T-cell (primary cell): ENCODE measurements at places on chromosomes 6 and 20.

DNA sequence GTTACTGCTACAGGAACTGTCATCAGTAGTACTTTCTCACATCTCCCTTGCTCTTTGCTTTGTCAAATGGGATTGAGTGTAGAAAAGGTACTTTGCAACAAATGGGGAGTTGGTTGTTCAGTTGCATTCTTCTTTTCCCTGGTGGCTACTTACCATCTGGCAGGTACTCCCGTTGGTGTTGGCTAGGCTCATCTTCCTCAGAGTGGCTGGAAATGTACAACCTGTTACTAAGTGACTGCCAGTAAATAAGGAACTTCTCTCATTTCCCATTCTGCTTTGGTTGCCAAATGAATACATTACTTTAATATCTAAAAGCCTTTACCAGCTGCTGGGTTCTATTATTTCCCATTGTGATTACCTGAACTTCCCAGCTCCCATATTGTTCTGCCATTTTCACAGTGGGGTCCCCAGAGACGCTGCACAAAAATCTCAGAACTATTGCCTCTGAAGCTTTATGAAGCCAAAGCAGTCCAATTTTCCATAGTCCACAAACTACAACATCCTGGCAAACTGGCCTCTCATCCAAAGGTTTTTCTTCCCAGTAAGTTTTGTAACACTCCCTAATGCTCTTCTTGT lies 229.7 kb upstream of the HTR1E start:
- DNase-seq = no peak

- no peak for DNase-seq
These were observed 428.5 kb downstream of the CD83 start for GRCh38 chr6:14546036-14546435.

- no peak for DNase-seq
These were observed 483.9 kb downstream of the CD83 start for GRCh38 chr6:14601490-14601889.

- no peak for DNase-seq
These were observed 66.8 kb upstream of the BTBD3 start for GRCh38 chr20:11850901-11851300.
